ENCODE measurements at places on chromosomes 1 and 21. TPM values are rescaled to one million over a fixed set of nuclear protein-coding genes. Genes with fewer than 3 reads are reported as not detected.

- no peak for DNase-seq
These were observed 155.3 kb downstream of the ROR1 start for GRCh38 chr1:63929106-63929478.

GRCh38 chr1:228030451-228031201, 23.8 kb downstream of the WNT3A start:
- DNase-seq, result peak; percentile 53

DNA sequence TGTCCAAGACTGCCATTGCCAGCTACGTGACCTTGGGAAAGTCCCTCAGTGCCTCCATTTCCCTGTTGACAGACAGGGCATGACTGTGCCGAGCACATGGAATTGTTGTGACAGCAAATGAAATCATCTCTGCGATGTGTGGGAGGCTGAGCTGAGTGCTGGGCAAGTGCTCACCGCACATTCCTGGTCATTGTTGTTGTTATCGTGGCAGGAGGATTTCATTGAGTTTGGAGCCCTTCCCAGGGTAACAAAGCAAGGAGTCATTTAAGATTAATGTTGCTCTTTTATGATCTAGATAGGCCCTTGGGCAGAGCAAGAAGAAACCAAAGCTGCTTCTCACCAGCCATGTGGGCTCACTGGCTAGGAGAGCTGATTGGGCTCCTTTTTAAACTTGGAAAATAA, 39.6 kb upstream of the ITPKB start:
- no peak for DNase-seq

- DNase-seq, result no peak
These were observed 2.6 kb downstream of the CROCC start for GRCh38 chr1:16924216-16924918.

DNA sequence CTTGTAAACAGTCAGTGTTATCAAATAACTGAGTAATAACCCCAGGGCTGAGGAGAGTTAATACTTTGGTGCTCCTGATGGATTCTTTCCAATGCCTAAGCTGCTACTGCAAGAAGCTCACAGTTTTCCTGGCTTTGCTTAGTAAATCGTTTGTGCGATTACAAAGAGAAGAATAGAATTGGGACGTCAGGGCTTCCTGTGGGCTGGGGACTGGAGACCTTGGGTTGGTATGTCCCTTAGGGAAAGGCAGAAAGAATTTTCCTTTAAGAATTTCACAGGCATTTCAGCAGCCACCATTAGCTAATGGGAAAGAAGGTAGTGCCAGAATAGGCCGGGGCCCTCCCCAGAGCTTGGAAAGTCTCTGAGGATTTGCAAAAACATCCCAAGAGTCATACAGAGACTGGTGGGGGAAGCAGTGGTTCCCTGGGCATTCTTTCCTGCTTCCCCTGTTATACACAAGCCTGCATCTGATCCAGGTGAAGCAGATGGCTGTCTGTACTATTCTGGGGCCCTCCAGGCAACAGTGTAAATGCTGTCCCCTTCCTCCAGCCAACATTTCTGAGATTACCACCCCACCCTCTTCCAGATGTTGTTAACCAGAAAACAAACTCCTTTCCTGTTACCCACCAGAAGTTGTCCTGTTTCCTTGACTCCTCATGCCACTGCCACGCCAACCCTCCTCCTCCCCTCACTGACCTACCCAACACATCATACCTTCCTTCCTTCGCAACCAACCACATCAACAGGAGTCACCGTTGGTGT, 40.2 kb downstream of the PLXNA2 start:
- DNase-seq, result no peak

DNA sequence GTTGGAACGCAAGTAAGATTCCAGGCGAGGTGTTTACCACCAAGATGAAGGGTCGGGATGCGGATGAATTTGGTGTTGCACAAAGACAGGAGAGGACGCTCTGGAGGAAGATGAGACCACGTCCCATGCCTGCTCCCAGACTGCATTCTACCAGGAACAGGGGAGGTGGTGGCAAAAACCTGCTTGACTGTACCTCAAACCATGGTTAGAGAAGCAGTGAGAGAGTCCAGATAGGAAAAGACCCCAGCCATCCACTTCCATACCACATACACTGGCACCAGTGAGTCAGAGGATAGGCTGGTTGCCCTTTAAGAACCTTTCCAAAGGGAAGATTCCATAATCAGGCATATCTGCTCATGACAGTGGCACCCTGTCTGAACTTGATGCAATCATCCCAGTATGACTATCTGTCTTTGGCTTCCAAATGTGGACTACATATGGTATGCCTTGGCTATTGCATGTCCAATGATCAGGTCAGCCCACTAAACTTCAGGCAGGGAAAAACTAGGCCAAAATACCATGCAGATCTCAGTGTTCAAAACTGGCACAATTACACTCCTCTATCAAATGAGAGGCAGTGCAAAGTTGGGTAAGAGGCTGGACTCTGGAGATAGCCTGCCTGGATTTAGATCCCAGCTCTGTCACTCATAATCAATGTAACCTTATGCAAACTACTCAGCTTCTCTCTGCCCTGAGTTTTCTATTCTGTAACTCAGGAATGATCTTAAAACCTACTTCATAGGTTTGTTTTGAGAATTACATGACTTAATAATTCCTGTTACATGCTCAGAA, 20.6 kb downstream of the NPR1 start:
- no peak for DNase-seq

DNA sequence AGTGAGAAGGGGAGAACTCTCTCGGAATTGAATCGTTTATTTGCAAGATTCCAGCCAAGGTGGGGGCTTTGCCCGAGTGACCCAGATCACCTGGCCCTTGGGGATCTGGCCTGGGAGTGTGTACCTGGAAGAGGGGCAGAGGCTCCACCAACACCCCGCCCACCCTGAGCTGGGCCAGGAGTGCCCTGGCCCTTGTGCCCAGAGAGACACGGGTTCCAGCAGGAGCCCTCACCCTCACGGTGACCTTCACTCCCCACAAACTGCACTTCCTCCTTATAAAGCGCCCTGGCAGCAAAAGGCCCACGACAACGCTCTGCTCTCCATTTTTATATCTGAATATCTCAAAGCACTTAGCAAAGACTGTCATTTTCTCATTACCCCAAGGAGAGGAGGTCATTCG, 16.6 kb downstream of the CASZ1 start:
- DNase-seq, result peak; percentile 67

DNA sequence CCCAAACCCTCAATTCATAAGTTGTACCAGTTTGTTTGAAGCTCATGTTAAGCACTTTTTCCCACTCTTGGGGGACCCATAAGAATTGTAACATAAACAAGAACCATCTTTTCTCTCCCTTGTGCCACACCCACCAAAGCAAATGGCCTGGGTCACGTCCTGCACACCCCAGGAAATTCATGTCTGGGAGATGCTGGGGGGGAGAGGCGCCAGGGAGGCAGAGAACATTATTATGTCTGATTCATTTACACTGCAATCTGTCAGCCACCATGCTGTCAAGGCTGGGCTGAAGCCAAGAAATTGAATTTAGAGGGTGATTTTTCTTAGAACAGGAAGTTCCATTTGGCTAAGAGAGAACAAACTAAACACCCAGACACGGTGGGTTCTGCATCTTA, 37.2 kb upstream of the IPO9 start:
- DNase-seq, result no peak

DNA sequence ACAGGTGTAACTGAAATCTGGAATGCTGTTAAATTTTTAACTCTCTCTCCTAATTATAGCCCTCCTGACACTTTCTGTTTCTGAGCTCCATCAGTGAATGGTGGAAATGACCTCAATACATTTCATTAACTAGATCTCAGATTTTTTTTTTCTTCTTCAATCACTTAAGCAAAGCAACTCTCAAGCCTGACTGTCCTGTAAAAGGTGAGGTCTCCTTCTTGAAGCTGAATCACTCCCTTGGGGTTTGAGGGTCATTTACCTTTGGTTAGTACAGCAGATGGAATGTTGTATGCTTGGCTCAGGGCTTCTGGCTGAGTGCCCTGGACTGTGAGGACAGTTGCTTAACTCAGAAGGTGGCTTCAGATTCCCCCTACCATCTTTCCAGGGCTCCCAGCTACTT, 518.7 kb downstream of the PTPRC start:
- DNase-seq, result no peak

OR2T4 gene
- not detected for total RNA-seq

TDRD10 gene
- 5.0 TPM for total RNA-seq

ZNF593OS gene
- total RNA-seq, result not detected

All from cardiac septum (tissue), 1 donor.